Activated CD8-positive, alpha-beta memory T cell treated with anti-CD3 and anti-CD28 coated beads for 36 hours (primary cell): ENCODE measurements at places on chromosomes 2 and 18. TPM values are rescaled to one million over a fixed set of nuclear protein-coding genes. Genes with fewer than 3 reads are reported as not detected.

The MALL gene
- total RNA-seq: 0.65 TPM

The OSGEPL1 gene
- 13.1 TPM for total RNA-seq

The VPS4B gene
- 51.1 TPM for total RNA-seq

The MAP3K19 gene
- not detected for total RNA-seq

The TSPYL6 gene
- not detected for total RNA-seq

The GPBAR1 gene
- total RNA-seq: 0.38 TPM

The GCG gene
- not detected for total RNA-seq

The OSBPL1A gene
- 0.89 TPM for total RNA-seq

The ERMN gene
- 0.57 TPM for total RNA-seq

The WNT10A gene
- total RNA-seq: 0.80 TPM

The LMAN1 gene
- 114 TPM for total RNA-seq

The HPCAL1 gene
- total RNA-seq: 85.0 TPM

The AQP12A gene
- not detected for total RNA-seq

The SP140 gene
- 110 TPM for total RNA-seq

The VWC2L gene
- total RNA-seq: not detected

The IL1RL2 gene
- total RNA-seq: 0.06 TPM

The FARP2 gene
- total RNA-seq: 35.5 TPM

The KIAA2012 gene
- not detected for total RNA-seq

The EIF2B4 gene
- 46.6 TPM for total RNA-seq

The ABCB11 gene
- total RNA-seq: not detected

The ST8SIA5 gene
- total RNA-seq: not detected

The MERTK gene
- total RNA-seq: 0.65 TPM

The IHH gene
- total RNA-seq: not detected

The L3MBTL4 gene
- total RNA-seq: 0.13 TPM

The CDH2 gene
- 0.17 TPM for total RNA-seq

The CNDP1 gene
- total RNA-seq: not detected

The KYNU gene
- total RNA-seq: not detected

The GKN1 gene
- not detected for total RNA-seq

The NEU4 gene
- not detected for total RNA-seq

The FIGN gene
- total RNA-seq: not detected

The CYTIP gene
- total RNA-seq: 247 TPM

The RAB31 gene
- total RNA-seq: 0.51 TPM

The GATA6 gene
- not detected for total RNA-seq

The B3GNT7 gene
- total RNA-seq: 0.25 TPM

The TFPI gene
- not detected for total RNA-seq

The COPS9 gene
- 165 TPM for total RNA-seq

The ACVR1 gene
- 12.7 TPM for total RNA-seq

The FSHR gene
- total RNA-seq: not detected

The SP140L gene
- 27.3 TPM for total RNA-seq

The IL1F10 gene
- total RNA-seq: not detected

The HOXD8 gene
- not detected for total RNA-seq

The LCT gene
- 0.25 TPM for total RNA-seq

The PJVK gene
- total RNA-seq: 1.5 TPM

The ARHGAP25 gene
- total RNA-seq: 64.0 TPM
